Type B pancreatic cell (in vitro differentiated cells): ENCODE measurements at places on chromosomes 2 and 18. TPM values are rescaled to one million over a fixed set of nuclear protein-coding genes. Genes with fewer than 3 reads are reported as not detected.

DNA sequence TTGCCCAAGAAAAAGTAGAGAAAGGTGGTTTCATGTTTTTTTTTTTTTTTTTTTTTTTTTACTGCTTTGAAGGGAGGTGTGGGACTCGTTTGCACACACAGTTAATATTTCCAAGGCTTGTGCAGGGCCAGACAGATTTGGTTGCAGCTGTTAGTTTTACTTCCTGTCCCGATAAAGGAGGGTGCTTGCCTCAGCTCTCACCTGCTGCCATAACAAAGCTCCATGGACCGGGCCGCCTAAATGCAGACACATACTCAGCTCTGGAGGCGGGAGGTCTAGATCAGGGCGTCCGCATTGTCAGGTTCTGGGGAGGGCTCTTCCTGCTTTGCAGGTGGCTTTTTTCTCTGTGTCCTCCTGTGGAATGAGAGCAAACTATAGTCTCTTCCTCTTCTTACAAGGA, 69.9 kb downstream of the ODC1 start:
- no peak overlapping the region for H3K27ac ChIP-seq
- no peaks in the 10 kb centered on the region for H3K36me3 ChIP-seq
- H3K4me1 ChIP-seq, result peaks cover 40% of the 10 kb centered on the region
- no peak for DNase-seq
- H3K4me3 ChIP-seq, result no peak overlapping the region
- peaks cover 4% of the 10 kb centered on the region for H3K27me3 ChIP-seq

DNA sequence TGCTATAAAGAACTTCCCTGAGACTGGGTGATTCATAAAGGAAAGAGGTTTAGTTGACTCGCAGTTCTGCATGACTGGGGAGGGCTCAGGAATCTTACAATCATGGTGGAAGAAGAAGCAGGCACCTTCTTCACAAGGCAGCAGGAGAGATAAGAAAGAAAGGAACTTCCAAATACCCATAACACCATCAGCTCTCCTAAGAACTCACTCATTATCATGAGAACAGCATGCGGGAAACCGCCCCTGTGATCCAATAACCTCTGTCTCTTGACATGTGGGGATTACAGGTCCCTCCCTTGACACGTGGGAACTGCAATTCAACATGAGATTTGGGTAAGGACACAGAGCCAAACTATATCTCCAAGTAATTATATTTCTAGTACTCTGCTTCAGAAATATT, 163.8 kb upstream of the CDH20 start:
- no peaks in the 10 kb centered on the region for H3K27me3 ChIP-seq
- no peak overlapping the region for H3K27ac ChIP-seq
- H3K4me3 ChIP-seq, result no peak overlapping the region
- H3K36me3 ChIP-seq, result no peaks in the 10 kb centered on the region
- DNase-seq, result no peak
- H3K4me1 ChIP-seq, result no peaks in the 10 kb centered on the region

DNA sequence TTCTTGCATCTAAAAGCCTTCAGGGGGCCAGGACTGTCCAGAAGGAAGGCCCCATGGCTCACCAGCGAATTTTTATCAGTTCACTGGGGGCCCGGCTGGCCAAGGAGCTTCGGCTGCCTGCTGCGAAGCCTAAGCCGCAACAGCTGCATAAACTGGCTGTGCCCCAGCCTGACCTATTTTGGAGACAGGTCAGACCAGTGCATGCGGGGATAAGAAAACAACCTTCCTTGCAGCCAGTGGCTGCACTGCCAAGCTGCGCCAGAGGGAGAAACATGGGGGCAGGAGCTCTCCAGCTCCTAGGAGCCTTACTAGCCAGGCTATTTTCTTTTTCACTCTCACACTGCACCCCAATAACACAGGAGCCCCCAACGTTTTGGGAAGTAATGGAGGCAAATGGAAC, 15.2 kb downstream of the PAX3 start:
- no peak for DNase-seq
- H3K4me1 ChIP-seq, result peaks cover 5% of the 10 kb centered on the region
- peak overlapping the region; percentile 9 for H3K4me3 ChIP-seq
- H3K36me3 ChIP-seq, result peaks cover 2% of the 10 kb centered on the region

GRCh38 chr2:197261808-197262226, 48.8 kb downstream of the ANKRD44 start:
- H3K27ac ChIP-seq, result no peak overlapping the region
- no peaks in the 10 kb centered on the region for H3K36me3 ChIP-seq
- H3K4me1 ChIP-seq, result peaks cover 20% of the 10 kb centered on the region
- no peak for DNase-seq
- no peaks in the 10 kb centered on the region for H3K27me3 ChIP-seq

DNA sequence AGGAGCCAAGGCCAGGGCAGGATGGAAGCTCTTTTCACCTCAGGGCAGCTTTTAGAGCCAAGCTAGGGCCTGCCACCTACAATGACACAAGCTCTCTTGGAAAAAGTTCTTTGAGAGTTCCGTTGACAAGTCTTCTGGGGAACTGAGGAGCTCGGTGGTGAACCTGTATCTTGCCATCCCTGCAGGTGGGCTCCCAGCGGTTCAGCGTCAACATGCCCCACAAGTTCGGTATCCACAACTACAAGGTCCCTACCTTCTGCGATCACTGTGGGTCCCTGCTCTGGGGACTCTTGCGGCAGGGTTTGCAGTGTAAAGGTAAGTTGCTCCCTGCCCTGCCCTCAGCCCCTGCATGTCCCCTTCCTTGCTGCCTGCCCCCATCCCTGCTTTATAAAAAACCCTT, 312.8 kb upstream of the EPAS1 start:
- no peak for DNase-seq
- no peak overlapping the region for H3K27ac ChIP-seq
- H3K27me3 ChIP-seq, result no peaks in the 10 kb centered on the region
- H3K4me1 ChIP-seq, result peaks cover 10% of the 10 kb centered on the region

DNA sequence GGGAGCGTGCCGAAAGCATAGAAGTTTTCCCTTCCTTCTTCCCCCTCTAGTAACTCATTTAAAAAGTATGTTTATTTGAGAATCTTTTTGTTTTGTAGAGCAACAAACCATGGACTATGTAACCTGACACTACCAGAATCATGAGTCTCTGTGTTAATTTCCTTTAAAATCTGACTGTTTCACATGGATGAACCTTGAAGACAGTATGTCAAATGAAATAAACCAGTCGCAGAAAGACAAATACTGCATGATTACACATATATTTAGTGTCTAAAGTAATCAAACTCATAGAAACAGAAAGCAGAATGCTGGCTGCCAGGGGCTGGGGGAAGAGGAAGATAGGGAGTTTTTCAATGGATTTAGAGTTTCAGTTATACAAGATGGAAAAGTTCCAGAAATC, 32.3 kb downstream of the PTPN2 start:
- H3K27me3 ChIP-seq, result no peaks in the 10 kb centered on the region
- DNase-seq, result no peak
- peaks cover 4% of the 10 kb centered on the region for H3K4me1 ChIP-seq

DNA sequence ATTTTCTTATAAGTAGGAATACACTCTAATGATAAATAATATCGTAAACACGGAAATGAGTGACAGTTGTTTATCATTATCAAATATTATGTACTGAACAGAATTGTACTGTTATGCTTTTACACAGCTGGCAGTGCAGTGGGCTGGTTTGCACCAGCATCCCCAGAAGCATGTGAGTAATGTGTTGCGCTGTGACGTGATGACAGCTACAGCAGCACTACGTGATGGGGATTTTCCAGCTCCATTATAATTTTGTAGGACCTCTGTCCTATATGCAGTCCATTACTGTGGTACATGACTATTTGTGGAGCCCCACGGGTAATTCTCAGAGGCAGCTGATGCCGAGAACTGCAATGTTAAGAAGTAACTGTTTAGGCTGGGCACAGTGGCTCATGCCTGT, 77.3 kb upstream of the ATG16L1 start:
- no peaks in the 10 kb centered on the region for H3K4me1 ChIP-seq
- no peak overlapping the region for H3K4me3 ChIP-seq
- no peak for DNase-seq
- no peaks in the 10 kb centered on the region for H3K27me3 ChIP-seq
- H3K36me3 ChIP-seq, result peaks cover 7% of the 10 kb centered on the region

DNA sequence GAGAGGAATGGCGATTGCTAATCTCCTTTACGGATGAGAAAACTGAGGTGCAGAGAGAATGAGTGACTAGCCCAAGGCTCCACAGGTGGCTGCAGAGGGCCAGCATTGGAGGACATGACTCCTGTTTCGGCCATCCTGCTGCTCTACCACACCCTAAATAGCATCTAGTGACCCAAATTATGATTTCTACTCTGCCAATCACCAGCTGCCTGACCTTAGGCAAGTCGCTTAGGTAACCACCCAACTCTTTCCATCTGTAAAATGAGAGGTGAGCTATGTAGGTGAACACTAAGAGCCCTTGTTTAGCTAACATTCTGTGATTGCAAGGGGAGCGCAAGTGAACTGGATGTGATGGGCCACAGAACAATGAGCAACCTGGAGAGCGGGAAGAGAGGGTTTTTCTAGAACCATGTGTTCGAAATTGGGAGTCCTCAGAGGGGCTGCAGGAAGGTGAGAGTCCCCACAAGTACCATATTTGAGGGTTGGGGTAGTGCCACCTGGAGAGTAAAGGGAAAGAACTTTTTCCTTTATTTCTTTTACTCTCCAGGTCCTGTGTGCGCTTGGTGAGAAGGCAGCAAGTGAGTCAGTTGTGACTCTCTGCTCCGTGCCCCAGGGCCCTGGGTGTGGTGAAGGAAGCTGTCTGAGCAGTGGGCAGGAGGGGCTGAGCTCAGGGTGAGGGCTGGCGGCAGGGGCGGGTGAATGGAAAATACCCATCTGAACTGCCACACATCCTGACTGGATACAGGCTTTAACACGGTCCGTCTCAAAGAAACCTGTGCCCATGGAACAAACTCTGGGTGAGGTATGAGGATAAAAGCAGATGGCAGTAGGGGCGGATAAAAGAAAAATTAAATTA, 2.4 kb downstream of the CYP27C1 start:
- H3K4me3 ChIP-seq, result peak overlapping the region; percentile 87
- peaks cover 16% of the 10 kb centered on the region for H3K4me1 ChIP-seq
- H3K36me3 ChIP-seq, result peaks cover 4% of the 10 kb centered on the region
- peak overlapping the region; percentile 79 for H3K27ac ChIP-seq
- DNase-seq, result no peak

DNA sequence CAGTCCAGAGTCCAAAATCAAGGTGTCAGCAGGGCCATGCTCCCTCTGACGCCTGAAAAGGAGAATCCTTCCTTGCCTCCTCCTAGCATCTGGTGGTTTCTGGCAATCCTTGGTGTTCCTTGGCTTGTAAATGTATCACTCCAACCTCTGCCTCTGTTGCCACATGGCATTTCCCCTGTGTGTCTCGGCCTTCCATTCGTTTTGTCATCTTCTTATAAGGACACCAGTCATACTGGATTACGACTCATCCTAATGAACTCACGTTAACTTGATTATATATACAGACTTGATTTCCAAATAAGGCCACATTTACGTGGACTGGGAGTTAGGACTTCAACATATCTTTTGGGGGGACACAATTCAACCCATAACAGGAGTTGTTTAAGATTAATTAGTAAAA, 15.8 kb downstream of the PMAIP1 start:
- H3K4me3 ChIP-seq, result no peak overlapping the region
- H3K27ac ChIP-seq, result no peak overlapping the region
- H3K4me1 ChIP-seq, result peaks cover 12% of the 10 kb centered on the region
- no peaks in the 10 kb centered on the region for H3K27me3 ChIP-seq

GRCh38 chr2:73938718-73939352, 12.2 kb downstream of the DGUOK start:
- peaks cover 20% of the 10 kb centered on the region for H3K4me1 ChIP-seq
- peaks cover 14% of the 10 kb centered on the region for H3K36me3 ChIP-seq
- H3K27ac ChIP-seq, result no peak overlapping the region
- no peak overlapping the region for H3K4me3 ChIP-seq

DNA sequence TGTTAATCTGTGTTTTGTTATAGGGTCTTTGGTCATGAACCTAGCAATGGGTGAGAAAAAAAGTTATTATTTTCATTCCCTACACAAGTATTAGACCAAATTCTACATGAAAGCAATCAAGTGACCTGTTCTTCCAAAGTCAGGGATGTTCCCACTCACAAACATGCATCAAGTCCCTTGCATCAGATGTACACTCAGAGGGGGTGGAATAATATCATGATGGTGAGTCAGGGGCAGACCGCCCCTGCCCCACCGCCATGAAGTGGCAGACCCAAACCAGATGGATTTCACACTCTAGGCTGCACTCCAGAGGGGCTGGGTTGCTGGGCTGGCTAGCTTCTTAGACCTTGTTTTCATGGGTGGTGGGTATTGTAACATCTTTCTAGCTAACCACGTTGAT, 91.4 kb downstream of the ACAA2 start:
- H3K4me3 ChIP-seq, result no peak overlapping the region
- no peak overlapping the region for H3K27ac ChIP-seq
- no peaks in the 10 kb centered on the region for H3K36me3 ChIP-seq
- H3K4me1 ChIP-seq, result peaks cover 15% of the 10 kb centered on the region
- DNase-seq, result no peak

DNA sequence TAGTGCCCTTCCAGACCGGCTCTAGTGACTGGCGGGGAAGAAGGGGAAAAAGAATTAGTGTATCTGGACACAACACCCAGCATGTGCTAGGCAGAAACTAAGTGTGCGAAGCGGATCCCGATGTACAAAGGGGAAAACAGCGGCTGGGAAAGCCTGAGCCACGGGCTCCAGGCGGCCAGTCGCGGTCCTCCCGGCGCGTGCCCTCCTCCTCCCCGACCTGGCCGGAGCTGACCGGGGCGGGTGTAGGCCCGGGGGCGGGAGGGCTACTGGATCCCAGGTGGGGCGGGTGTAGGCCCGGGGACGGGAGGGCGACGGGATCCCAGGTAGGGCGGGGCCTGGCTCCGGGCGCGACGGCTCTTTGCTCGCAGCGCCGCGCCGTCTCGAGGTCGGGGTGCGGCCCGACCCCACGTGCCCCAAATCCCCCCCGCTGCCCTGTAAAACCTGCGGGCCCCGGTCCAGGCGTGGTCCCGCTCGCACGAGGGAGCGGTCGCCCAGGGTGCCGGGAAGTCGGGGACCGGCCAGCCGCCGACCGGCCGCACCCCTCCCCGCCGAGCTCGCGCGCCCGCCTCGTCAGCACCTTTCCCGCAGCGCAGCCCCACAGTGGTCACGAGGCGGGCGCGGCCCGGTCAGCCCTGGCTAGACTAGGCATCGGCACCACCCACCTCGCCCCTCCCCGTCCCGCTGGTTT, 48.8 kb downstream of the C2orf42 start:
- DNase-seq, result no peak
- peaks cover 4% of the 10 kb centered on the region for H3K36me3 ChIP-seq
- H3K27ac ChIP-seq, result peak overlapping the region; percentile 100

GRCh38 chr18:57270156-57270555, 82.2 kb upstream of the ST8SIA3 start:
- no peaks in the 10 kb centered on the region for H3K36me3 ChIP-seq
- DNase-seq, result no peak
- H3K4me3 ChIP-seq, result no peak overlapping the region
- peaks cover 20% of the 10 kb centered on the region for H3K27me3 ChIP-seq

- DNase-seq, result no peak
- H3K4me3 ChIP-seq, result no peak overlapping the region
- H3K36me3 ChIP-seq, result no peaks in the 10 kb centered on the region
- H3K27me3 ChIP-seq, result no peaks in the 10 kb centered on the region
- no peak overlapping the region for H3K27ac ChIP-seq
- peaks cover 13% of the 10 kb centered on the region for H3K4me1 ChIP-seq
These were observed 39.4 kb downstream of the BMP10 start for GRCh38 chr2:68831686-68832232.

GRCh38 chr18:59833785-59834184, 66.0 kb upstream of the PMAIP1 start:
- peaks cover 8% of the 10 kb centered on the region for H3K4me1 ChIP-seq
- peaks cover 22% of the 10 kb centered on the region for H3K27me3 ChIP-seq
- no peak overlapping the region for H3K4me3 ChIP-seq

The CCDC141 gene
- 4.0 and 4.4 TPM in 2 replicates for total RNA-seq

The TSPYL6 gene
- total RNA-seq, result not detected in 2 replicates

The DLGAP1 gene
- total RNA-seq, result 2.6 and 3.7 TPM in 2 replicates

The SLC8A1 gene
- total RNA-seq, result 21.7 and 42.1 TPM in 2 replicates

The IL1RL2 gene
- total RNA-seq, result 1.0 and 2.0 TPM in 2 replicates

The KCNIP3 gene
- total RNA-seq, result 5.1 and 5.3 TPM in 2 replicates

The PARD6G gene
- total RNA-seq, result 10.2 and 21.8 TPM in 2 replicates
